ENCODE measurements at places on chromosomes 5 and 9.

GRCh38 chr5:40652441-40653220, 27.1 kb upstream of the PTGER4 start:
- no peak for DNase-seq

- DNase-seq, result peak; percentile 57
Observed at GRCh38 chr5:21802869-21803490, 1050.2 kb downstream of the CDH12 start.

DNA sequence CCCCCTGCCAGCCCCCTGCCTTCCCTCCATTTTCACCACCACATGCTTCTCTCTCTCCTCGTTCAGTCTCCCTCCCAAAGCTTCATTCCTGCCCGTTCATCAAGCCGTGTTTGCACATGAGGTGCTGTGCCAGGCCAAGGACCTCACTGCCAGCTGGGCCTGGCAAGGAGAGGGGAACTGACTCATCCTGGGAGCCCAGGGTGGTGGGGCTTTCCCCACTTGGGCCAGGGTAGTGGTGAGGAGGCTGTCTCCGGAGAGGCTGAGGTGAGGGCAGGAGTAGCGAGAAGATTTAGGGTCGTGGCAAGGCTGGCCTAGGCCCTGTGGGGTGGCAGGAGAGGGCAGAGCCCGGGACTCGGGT, 30.4 kb upstream of the NOTCH1 start:
- no peak for DNase-seq

DNA sequence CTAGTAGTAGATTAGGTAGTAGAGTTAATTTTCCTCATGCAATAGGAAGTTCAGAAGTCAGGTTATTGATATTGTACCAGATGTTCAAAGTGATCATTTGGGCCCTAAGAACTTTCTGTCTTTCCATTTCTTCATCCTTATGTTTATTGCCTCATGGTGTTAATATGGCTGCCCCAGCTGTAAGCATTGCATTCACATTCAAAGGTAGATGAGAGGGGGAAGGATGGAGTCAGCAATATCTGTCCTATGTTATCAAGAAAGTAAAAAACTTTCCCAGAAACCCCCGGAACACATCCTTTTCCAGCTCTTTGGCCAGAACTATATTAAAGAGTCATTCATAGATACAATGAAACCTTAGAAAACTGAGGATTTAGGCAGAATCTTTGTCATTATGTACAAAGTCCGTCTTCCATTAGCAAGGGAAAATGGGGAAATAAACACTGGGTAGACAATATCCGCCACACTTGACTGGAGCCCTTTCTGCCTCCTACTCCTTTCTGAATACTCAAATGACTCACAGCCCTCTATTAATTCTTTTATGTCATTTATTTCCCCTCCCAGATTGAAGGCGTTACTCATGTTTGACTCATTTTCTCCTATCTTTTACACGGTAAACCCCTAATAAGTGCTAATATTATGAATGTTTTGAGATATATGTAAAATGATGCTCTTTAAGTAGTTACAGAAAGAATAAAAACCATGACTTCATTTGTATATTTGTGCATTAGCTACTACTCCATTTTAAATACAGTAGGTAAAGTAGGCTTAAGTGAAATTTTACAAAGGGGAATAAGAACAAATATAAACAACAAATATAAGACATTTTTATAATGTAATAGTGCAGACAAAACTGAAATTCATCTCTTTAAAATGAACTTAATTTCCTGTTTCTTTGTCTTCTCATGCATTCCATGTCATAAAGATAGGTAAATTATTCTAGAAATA, 127.6 kb downstream of the SLF1 start:
- no peak for DNase-seq

- DNase-seq, result no peak
Observed at GRCh38 chr9:86337469-86338108, 16.6 kb downstream of the TUT7 start.

DNA sequence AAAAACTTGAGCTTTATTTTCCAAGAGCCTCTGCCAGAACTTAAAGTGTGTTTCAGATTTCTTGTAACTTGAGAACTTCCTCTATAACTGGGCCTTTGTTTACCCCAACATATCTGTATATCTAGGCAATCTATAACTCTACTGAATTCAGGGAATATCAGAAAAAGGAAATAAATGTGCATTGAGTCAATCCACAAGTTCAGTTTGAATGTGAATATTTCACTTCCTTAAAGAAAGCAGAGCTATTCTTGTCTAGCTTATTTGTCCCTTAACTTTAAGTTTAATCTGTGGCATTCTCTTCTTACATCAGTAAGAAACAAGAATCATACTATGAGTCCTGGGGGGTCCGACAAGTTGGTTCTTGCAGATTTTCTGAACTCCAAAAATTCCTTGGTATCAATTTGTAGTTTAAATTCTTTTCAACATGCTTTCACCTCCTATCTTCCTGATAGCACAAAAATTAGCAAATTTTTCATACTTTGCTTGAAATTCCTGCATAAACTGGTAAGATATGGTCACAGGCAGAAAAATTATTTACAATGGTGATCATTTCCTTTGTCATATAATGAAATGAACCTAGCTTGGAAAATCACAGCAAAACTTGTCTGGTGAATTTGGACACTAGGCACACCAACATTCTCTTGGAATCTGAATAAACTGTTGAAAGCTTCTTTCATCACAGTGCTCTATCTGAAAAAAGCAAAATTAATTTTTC, 19.8 kb upstream of the ITGA1 start:
- no peak for DNase-seq

GRCh38 chr9:91816356-91816755, 133.7 kb downstream of the ROR2 start:
- no peak for DNase-seq

DNA sequence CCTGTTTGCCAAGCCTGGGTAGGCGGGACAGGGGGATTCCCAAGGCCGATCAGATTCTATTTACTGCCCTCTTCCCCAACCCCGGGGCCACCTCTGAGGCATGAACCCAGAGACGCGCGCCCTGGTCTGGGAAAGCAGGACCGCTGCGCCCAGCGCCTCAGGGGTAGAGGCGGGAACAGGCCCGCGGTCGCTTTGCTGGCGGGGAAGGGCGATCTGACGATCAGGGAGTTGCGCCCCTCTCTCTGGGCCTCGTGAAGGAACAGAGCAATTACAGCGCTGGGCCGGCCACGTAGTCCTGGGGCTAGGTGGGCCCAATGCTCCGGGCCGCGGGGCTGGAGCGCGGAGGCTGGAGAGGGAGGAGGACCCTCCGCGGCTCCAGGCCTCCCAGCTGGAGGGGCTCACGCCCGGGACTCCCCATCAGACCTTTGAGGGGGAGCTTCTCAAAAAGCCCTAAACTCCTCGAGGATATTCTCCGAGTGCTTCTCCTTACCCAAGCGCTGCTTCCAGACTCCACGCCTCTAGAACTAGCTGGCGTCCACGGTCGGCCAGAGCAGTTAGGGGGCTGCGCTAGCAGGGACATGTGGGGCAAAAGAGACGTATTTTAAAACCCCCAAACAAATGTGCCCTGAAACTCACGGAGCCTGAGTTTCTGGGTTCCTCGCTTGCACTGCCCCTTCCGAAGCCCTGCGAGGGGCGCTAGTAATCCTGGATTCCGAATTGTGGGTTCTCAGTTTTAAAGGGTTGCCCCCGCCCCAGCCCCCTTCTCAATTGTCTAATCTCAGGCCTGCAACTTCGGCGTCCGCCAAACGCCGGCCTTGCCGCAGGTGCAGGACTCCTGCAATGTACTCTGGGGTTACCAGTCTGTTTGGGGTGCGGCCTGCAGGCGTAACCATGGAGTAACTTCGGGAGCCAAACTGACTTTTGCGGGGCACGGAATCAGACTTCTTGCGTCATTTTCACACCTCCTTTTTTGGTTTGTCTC, 57.6 kb downstream of the TMEM174 start:
- no peak for DNase-seq

DNA sequence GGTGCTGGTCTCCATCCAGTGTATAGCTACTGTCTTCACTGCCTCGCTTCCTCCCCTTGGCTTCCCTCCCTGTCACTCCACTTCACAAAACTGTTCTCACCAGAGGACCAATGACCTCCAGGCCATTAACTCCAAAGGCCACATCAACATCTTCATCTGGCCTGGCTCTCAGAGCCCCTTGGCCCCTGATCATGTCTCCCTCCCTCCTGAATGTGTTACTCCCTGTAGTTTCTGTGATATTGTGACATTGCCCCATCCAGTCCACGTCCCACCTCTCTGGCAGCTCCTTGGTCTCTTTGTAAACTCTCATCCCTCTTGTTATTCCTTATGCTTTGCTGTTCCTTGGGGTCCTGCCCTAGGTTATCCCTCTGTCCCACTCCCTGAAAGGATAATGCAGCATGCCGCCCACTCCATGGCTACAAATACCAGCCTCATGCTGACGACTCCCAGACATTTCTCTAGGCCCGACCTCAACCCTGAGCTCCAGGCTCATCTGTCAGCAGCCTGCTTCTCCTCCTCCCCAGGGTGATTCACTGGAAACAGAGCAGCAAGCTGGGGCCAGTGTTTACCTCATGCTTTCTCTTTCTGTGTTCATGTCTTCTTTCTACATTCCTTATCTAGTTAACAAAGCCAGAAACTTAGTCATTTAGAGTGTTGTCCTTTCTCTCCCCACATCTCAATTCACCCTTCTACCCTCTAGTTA, 312.2 kb downstream of the SPOCK1 start:
- DNase-seq, result no peak

DNA sequence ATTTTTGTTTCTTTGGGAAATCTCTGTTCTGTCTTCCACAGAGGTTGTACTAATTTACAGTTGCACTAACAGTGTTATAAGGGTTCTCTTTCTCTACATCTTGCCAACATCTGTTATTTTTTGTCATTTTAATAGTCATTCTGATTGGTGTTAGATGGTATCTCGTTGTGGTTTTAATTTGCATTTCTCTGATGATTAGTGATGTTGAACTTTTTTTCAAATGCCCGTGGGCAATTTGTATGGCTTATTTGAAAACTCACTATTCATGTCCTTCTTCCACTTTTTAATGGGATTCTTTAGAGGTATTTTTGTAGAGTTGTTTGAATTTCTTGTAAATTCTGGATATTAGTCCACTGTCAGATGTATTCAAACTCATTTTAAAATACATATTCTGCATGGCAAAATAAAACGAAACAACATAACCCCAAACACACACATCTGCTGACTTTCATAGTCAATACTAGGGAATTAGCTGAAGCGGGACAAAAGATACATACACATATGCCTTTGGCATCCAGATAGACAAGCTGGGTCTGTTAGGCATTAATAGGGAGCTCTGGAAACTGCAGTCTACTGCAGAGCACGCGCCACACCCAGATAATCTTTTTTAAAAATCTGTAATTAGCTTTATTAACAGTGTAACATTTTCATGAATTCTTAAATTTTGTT, 5.8 kb upstream of the SPATA31C2 start:
- DNase-seq, result no peak

GRCh38 chr9:2570615-2571479, 50.7 kb upstream of the VLDLR start:
- DNase-seq, result peak; percentile 28

DNA sequence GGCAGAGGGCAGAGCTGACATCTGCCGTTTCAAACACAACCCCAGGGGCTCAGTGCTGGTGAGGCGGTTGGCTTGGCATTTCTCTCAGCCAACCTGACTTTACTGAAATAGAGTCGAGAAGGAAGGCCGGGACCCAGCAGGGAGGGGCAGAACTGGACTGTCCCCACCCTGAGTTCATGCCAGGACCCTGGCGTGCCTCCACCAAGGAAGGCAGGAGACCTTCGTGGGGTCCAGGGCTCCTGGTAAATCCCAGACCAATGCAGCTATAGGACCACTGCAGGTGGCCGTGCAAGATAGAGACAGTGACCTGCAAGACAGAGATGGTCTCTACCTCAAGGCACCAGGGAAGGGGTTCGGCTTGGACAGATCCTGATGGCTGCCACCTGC, 132.9 kb downstream of the ROR2 start:
- no peak for DNase-seq

- DNase-seq, result no peak
Observed at GRCh38 chr9:27408001-27408400, 111.1 kb upstream of the EQTN start.

- no peak for DNase-seq
Observed at GRCh38 chr9:110615498-110615897, 36.0 kb upstream of the SVEP1 start.

DNA sequence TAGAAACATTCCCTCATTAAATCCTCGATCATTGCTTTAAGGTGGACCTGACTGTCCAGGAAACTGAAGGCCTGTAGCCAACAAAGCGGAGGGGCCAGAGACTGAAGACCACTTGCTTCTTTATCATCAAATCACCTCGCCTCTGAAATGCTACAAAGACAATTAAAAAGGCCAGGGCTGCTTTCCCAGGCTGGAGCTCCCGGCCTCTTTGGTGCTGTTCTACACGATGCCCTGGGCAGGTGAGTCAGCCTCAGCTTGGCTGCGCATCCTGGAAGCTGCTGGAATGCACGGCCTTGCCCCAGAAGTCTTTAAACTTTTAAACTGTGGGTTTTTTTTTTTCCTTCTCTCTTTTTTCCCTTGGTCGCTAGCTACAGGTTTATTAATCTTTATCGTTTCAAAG, 46.5 kb downstream of the SH3PXD2B start:
- no peak for DNase-seq

DNA sequence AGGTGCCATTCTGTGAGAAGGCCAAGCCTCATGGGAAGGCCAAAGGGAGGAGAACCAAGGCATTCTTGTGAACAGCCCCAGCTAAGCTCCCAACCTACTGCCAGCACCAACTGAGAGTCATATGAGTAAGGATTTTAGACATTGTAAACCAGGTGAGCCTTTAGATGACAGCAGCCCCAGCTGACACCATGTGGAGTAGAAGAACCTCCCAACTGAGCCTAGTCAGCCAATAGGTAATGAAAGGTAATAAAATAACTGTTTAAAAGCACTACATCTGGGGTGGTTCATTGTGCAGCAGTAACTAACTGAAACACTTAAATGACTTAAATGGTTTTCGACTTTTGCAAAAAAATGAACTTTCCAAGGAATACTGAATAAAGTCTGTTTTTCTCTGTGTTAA, 172.6 kb upstream of the KIF2A start:
- no peak for DNase-seq

- no peak for DNase-seq
Observed at GRCh38 chr5:173015598-173016455, 32.3 kb downstream of the ATP6V0E1 start.

DNA sequence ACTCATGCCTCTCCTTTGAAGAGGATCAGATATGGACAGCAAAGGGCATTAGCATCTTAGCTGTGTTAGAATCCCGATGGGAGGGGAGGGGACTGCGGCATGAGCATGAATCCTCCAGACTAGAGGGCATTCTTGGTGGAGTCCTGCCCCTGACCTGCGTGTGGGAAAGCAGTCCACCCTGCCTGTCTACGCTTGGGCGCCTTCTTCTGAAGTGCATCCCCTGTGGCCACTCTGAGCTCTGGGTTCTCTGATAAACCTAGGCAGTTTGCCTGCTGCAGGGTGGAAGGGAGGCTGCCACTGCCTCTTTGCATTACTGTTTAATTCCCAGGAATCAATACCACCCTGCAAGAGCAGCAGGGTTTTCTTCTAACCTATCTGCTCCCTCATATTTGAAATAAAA, 169.3 kb downstream of the INSYN2B start:
- DNase-seq, result no peak

All from cerebellar cortex (tissue), 1 donor.